ENCODE measurements at places on chromosomes 16 and 17.

GRCh38 chr17:17176341-17176740, 29.8 kb downstream of the PLD6 start:
- DNase-seq, result no peak

GRCh38 chr17:41733348-41734138, 900 bp downstream of the HAP1 start:
- DNase-seq, result no peak

DNA sequence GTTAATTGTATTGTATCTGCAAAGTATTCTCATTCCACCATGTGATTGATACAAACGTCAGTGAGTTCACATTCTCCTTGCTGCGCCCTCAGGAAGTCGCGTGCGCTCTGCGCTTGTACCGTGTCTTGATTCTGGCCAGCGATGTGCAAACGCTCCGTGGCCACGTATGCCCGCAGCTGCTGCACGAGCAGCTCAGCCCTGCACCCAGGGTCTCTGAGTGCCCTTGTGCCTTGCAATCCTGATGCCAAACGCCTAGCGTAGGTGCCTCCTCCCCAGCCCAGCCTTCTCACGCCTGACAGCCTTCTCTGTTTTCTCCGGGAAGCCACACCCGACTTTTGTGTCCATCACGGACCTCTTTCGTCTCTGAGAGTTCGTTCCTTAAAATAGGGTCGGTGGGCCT, 9.4 kb downstream of the ZNF469 start:
- no peak for DNase-seq

DNA sequence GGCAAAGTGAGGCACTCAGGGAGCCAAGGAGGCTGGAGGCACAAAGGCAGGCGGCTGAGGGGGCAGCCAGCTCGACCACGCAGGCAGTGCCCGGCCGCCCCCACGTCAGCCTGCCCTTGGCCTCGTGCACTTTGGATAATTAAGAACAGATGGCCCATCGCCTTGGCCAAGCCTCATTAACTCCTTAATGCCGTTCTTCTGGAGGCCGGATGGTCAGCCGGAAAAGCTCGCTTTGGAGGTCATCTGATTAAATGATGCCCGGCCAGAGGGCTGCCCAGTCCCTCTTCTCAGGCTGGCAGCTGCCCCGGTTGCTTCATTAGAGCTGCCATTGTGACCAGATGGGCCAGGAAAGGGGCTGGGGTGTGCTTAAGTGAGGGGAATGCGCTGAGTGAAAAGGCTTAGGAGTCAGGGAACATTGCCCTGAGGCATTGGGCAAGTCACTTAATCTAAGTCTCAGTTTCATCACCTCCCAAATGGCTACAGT, 364.0 kb downstream of the NPIPA8 start:
- no peak for DNase-seq

- no peak for DNase-seq
Measured at GRCh38 chr16:77063676-77064016, 127.3 kb upstream of the MON1B start.

- no peak for DNase-seq
Measured at GRCh38 chr17:37300683-37301082, 75.1 kb upstream of the C17orf78 start.

- no peak for DNase-seq
Measured at GRCh38 chr17:30273373-30273772, 18.4 kb downstream of the BLMH start.

DNA sequence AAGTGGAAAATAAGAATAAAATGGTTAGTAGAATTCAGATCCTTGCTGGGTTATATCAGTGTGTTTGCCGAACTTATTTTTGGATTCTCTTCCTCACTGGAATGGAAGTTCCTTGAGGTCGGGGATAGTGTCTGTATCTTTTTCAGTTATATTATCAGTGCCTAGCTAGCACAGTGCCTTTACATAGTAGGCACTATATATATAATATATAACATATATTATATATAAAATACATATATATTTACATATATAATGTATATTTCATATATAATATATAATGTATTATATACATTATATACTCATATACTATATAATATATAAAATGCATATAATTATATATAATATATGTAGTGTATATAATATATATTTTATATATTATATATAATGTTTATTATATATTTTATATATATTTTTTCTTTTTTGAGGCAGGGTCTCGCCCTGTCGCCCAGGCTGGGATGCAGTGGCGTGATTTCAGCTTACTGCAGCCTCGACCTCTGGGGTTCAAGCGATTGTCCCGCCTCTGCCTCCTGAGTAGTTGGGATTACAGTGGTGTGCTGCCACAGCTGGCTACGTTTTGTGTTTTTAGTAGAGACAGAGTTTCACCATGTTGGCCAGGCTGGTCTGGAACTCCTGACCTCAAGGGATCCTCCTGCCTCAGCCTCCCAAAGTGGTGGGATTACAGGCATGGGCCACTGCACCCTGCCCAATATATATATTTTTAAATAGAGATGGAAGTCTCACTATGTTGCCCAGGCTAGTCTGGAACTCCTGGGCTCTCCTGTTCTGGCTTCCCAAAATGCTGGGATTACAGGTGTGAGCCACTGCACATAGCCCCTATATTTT, 3.2 kb downstream of the NFATC3 start:
- no peak for DNase-seq

Measured in stimulated activated CD8-positive, alpha-beta memory T cell treated with anti-CD3 and anti-CD28 coated beads, Interleukin-7, amount 100 ng/mL, for 1 hour (primary cell).